ENCODE measurements at places on chromosomes 6 and 20.

DNA sequence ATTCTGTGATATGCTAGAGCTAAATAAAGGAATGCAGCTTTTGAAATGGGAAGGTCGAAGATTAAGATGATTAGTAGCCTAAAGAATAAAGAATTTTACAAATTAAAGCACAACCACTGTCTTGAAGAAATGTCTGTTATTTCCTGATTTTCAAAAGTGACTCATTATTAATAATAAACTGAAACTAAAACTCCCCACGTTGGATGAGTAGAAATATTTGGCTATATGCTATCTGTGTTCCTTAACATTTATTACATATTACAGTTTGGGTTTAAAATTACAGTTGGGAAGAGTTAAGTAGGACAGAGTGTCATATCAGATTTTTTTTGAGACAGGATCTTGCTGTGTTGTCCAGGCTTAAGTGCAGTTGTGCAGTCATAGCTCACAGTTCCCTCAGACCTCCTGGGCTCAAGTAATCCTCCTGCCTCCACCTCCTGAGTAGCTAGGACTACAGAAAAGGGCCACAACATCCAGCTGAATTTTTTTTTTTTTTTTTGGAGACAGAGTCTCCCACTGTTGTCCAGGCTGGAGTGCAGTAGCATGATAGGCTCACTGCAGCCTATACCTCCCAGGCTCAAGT lies 47.1 kb downstream of the AKIRIN2 start:
- no peak for DNase-seq

DNA sequence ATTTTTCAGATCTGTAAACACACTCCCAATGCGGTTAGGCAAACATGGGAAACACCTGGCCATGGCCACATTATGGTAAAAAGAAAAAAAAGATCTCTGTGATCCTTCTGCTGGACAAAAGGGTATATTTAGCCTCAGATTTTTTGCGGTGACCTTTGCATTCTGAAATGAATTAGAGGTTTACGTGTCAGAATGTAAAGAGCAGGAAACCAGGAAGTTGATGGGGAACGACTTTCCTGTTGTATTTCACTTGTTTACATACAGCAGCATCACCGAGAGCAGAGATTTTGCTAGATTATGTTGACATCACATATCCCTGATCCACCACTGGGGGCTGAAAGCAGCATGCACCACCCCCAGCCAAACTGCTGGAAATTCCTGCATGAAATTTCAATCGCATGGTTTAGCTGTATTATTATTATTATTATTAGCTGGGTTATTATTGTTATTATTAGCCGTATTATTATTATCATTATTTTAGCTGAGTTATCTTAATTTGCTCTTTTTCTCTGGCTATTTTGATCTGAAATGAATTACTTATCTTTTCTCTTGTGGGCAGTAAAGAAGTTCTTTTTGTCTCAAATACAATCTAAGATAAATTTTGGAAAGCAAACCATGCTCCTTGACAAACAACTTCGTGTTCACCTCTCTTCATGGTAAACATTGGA lies 189.4 kb downstream of the ZFP64 start:
- DNase-seq: no peak

DNA sequence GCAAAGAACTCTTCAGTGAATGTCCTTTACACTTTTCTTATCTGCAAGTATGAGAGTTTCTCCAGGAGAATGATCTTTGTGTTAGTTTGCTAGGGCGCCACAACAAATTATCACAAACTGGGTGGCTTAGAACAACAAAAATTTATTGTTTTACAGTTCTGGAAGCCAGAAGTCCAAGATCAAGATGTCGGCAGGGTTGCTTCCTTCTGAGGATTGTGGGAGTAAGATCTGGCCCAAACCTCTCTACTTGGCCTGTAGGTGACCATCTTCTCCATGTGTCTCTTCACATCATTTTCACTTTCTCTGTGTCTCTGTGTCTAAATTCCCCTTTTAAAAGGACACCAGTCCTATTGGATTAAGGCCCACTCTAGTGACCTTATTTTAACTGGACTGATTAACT lies 103.0 kb downstream of the ADTRP start:
- no peak for DNase-seq

- no peak for DNase-seq
Measured at GRCh38 chr20:61015602-61016001, 236.5 kb upstream of the CDH4 start.

GRCh38 chr6:39137245-39137644 lies 22.3 kb upstream of the SAYSD1 start:
- DNase-seq: peak; percentile 62

GRCh38 chr6:142011156-142011555 lies 121.6 kb upstream of the GJE1 start:
- no peak for DNase-seq

DNA sequence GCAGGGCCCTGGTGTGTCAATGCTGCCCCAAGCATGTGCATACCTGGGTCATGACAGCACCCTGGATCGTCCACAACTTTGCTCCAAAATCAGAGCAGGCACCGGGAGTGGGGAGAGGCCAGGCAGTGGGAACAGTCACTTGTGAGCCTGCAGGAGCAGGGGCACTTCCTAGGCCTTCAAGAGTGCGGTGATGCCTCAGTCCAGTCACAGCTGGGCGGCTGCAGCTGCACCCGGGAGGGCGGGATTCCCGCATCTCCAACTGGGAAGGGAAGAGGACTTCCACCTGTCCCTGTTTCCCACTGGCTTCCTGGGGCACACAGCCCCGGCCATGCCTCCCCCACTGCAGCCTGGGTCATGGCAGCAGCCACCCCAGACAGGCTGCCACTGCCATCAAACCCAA lies 191.3 kb upstream of the DEFB112 start:
- DNase-seq: no peak

- no peak for DNase-seq
Measured at GRCh38 chr6:14001329-14002012, 76.7 kb downstream of the RNF182 start.

DNA sequence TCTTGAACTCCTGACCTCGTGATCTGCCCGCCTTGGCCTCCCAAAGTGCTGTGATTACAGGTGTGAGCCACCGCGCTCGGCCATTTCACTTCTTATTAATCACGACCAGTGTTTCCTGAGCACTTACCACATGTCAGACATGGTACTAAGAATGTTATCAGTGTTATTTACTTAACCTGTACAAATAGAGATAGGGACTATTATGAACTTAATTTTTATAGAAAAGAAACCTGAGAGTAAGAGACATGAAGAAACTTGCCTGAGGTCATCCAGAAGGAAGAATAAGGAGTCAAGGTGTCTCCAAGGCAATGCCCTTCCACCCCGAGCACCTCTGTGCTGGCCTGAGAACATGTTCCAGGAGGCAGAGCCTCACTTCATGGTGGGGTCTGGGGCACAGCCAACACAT lies 29.3 kb upstream of the EZR start:
- DNase-seq: no peak

GRCh38 chr6:118639054-118639964 lies 12.1 kb downstream of the CEP85L start:
- DNase-seq: no peak

- peak; percentile 72 for DNase-seq
Measured at GRCh38 chr6:157715728-157716164, 107.3 kb upstream of the SNX9 start.

DNA sequence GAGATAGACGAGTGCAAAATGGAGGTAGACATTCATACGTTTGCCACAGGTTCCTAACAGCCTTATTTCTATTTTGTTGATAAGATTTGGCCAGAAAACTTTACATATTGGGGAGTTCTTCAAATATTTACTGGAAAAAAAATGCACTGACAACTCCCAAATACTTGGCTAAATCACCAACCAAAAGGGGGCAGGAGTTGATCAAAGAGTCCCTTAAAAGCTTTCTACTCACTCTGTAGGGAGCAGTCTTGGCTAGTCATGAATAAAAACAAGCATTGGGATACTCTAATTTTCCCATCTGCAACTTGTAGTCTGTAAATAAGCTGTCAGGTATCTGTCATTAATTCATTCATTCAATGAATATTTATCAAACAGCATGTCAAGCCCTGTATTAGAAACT lies 18.4 kb downstream of the TENT5A start:
- no peak for DNase-seq

- DNase-seq: peak; percentile 92
Measured at GRCh38 chr6:107560657-107561056, 70.7 kb downstream of the SOBP start.

DNA sequence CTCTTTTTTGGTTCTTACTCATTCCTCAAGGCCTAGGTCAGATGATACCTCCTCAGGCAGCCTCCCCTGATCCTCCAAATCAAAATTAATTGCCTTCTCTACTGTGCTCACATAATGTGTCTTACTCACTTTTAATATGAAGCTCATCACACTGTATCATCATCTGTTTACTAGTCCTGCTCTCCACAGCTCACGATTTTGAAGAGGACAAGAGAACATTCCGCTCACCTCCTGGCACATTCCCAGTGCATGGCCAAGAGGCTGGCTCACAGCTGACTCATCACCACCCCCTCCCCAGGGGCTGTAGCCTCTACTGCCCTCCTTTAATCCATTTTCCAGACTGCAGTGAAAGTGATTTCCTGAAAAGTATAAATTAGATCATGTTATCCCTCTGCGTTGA lies 133.1 kb downstream of the ALDH8A1 start:
- DNase-seq: no peak
